ENCODE measurements at places on chromosomes 1 and 21.

- no peak for DNase-seq
These were observed 42.8 kb downstream of the SLC37A1 start for GRCh38 chr21:42556476-42556875.

- DNase-seq = no peak
These were observed 7.5 kb upstream of the CSRP1 start for GRCh38 chr1:201514466-201514865.

GRCh38 chr1:31272369-31272768 is 24.2 kb downstream of the SNRNP40 start:
- no peak for DNase-seq

DNA sequence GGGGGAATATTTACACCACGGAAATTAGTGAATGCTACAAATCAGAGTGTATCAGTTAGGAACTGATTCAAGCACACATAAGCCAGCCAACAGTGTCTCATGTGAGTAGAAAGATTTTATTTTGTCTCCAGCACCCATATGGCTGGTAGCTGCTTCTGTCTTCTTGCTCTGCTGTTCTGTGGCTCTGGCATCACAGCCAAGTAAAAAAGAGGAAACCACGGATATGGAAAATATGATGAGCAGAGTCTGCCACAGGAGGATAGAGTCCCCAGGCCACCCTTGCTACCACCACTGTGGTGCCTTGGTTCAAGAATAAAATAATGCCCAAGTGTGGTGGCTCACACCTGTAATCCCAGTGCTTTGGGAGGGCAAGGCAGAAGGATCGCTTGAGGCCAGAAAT is 53.6 kb upstream of the SPOCD1 start:
- no peak for DNase-seq

- DNase-seq = no peak
These were observed 47.3 kb upstream of the USP1 start for GRCh38 chr1:62389531-62389930.

- no peak for DNase-seq
These were observed 32.9 kb downstream of the JAK1 start for GRCh38 chr1:64933296-64934070.

Measured in NCI-H1092 treated with DMSO at 0.1 percent for 48 hours (cell line).